ENCODE measurements at places on chromosomes 7 and 10.

DNA sequence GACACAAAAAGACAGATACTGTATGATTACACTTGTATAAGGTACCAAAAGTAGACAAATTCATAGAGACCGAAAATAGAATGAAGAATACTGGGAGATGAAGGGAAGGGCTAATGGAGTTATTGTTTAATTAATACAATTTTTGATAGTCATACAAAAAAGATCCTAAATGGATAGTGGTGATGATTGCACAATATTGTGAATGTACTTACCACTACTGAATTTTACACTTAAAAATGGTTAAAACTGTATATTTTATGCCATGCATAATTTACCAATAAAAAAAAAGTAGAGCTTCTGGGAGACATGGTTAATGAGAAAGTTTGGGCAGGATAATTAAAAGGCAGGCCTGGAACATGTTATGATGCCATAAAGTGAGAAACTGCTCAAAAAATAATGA is 119.0 kb downstream of the ZPBP start:
- no peak for DNase-seq

DNA sequence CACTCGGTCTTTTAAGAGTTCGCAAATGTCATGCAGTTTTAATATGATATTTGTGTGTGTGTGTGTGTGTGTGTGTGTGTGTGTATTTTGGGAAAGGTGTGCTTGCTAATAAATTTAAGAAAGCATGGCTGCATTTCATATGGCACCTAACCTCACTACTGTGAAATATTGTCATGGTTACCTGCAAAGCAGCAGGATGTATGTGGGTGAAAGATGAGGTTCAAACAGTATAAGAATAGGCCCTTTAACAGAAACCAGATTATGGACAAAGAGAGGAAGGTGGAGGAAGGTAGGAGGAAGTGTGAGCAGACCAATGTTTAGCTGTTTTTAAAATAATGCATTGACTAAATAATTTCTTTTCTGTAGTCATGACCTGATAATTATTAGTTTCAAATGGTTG is 73.5 kb upstream of the CACNA2D1 start:
- no peak for DNase-seq

- no peak for DNase-seq
These were observed 22.6 kb downstream of the PALS2 start for GRCh38 chr7:24595671-24596418.

DNA sequence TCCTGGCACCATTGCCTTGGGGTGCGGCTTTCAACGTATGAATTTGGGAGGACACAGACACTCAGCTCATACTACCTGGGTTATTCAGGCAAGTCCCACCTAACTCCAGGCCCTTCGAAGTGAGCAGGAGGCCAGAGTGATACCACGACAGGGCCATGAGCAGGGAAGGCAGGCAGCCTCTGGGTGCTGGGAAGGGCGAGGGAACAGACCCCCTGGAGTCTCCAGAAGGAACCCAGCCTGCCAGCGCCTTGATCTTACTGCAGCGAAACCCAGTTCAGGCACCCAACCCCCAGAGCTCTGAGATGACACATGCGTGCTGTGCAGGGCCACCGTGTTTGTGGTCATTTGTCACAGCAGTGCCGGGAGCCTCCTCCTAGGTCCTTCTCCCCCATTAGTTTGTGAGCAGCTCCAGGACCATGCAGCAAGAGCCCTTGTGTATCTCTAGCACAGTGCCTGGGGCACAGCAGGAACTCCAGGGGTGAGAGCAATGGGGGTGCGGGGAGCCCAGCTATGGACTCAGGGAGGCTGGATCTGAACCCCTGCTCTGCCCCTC is 7.7 kb upstream of the INSIG1 start:
- no peak for DNase-seq

GRCh38 chr7:77532247-77532646 is 4.8 kb upstream of the PTPN12 start:
- no peak for DNase-seq
